ENCODE measurements at places on chromosomes 3 and 15. TPM values are rescaled to one million over a fixed set of nuclear protein-coding genes. Genes with fewer than 3 reads are reported as not detected.

Gene SLC26A6
- 63.8 TPM for total RNA-seq

- no peak for DNase-seq
- peaks cover 19% of the 10 kb centered on the region for H3K4me1 ChIP-seq
- H3K4me3 ChIP-seq = no peak overlapping the region
- peaks cover 39% of the 10 kb centered on the region for H3K36me3 ChIP-seq
- H3K27ac ChIP-seq = no peak overlapping the region
Measured at GRCh38 chr15:29756358-29757267, 65.7 kb downstream of the TJP1 start.

- H3K36me3 ChIP-seq = peaks cover 6% of the 10 kb centered on the region
- peaks cover 3% of the 10 kb centered on the region for H3K4me1 ChIP-seq
- no peak for DNase-seq
- H3K4me3 ChIP-seq = no peak overlapping the region
- no peak overlapping the region for H3K27ac ChIP-seq
Measured at GRCh38 chr15:90807074-90807785, 61.2 kb upstream of the FURIN start.

- H3K36me3 ChIP-seq = peaks cover 5% of the 10 kb centered on the region
- no peak overlapping the region for H3K4me3 ChIP-seq
- no peak overlapping the region for H3K27ac ChIP-seq
- H3K27me3 ChIP-seq = no peaks in the 10 kb centered on the region
- no peak for DNase-seq
Measured at GRCh38 chr15:98085003-98085639, 124.6 kb downstream of the ARRDC4 start.

Measured in osteocyte (in vitro differentiated cells).